Mesothelial cell of epicardium (in vitro differentiated cells): ENCODE measurements at places on chromosomes 7 and 10. TPM values are rescaled to one million over a fixed set of nuclear protein-coding genes. Genes with fewer than 3 reads are reported as not detected.

The ZWINT gene
- total RNA-seq, result 23.1 to 26.7 TPM (median 25.4 TPM) in 3 replicates

DNA sequence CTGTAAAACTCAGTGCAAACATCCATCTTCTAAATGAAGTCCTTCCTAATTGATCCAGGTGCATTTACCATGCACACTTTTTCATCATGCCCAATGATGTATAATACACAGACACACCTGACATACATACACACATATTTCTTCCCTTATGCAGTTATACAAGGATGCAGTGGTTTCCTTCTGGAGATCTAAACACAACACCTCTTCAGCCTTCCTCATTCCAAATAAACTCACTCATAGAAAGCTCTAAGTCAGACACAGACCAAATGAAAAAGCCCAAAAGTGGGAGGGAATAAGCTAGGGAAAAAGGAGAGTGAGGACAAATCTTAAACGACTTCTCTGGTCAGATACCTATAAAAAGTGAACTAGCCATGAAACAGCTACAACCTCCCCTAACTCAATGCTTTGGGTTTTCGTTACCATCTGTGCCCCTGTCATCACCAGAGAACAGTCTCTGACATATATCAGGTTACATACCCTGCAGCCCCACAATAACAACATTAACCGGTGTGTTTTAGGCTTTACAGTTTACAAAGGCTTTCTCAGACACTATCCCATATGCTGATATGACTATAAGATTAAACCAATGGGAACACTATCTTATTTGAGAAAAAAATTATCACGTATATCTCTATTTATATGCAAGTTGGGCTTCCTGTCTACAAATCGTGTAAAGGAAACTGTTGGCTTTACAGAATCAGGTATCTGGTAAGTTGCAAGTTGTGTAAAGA, 675.2 kb downstream of the PHTF2 start:
- no peak for DNase-seq
- no peaks in the 10 kb centered on the region for H3K36me3 ChIP-seq
- peaks cover 12% of the 10 kb centered on the region for H3K27me3 ChIP-seq

GRCh38 chr7:92282930-92283329, 37.2 kb downstream of the ANKIB1 start:
- peaks cover 13% of the 10 kb centered on the region for H3K4me1 ChIP-seq
- no peak for DNase-seq
- H3K36me3 ChIP-seq, result peaks cover 11% of the 10 kb centered on the region
- H3K4me3 ChIP-seq, result no peak overlapping the region

GRCh38 chr10:124604214-124605000, 139.8 kb downstream of the FAM53B start:
- no peaks in the 10 kb centered on the region for H3K27me3 ChIP-seq
- H3K4me1 ChIP-seq, result peaks cover 11% of the 10 kb centered on the region
- no peak overlapping the region for H3K27ac ChIP-seq
- H3K4me3 ChIP-seq, result no peak overlapping the region
- no peaks in the 10 kb centered on the region for H3K36me3 ChIP-seq

DNA sequence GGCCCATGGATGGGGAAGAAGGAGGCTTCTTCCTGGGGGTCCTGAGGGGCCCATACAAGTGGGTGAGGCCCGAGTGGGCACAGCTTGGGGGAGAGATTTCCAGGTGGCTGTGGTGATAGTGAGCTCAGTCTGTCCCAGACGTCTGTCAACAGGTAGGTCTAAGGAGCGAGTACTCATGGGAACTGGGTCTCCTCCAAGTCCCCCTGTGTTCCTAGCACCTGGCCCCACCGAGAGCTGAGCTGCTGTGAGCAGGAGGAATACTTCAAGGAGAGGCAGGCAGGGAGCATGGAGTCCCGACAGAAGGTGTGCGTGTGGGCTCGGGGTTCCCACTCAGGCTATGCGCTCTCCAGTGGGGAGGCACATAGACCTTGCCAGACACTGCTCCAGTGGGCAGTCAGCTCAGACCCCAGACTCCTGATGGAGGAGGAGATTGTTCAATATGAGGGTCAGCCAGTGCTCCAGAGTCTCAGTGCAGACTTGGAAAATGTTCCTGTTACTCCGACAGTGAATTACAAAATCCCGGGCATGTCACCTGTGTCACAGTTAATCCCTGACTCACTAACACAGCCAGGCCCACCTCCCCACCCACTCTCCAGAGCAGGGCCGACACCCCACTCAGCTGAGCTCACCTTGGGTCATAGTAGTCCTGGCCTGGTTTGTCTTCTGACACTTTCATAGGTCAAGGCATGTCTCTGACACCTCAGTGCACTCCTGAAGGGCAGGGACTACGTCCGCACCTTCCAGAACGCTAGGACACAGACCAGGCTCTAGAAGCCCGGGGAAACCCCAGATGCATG, 28.2 kb upstream of the C10orf53 start:
- no peak for DNase-seq
- no peak overlapping the region for H3K4me3 ChIP-seq
- H3K27me3 ChIP-seq, result peaks cover 73% of the 10 kb centered on the region
- no peak overlapping the region for H3K27ac ChIP-seq

- H3K27ac ChIP-seq, result no peak overlapping the region
- peaks cover 6% of the 10 kb centered on the region for H3K36me3 ChIP-seq
- no peak overlapping the region for H3K4me3 ChIP-seq
- peaks cover 3% of the 10 kb centered on the region for H3K27me3 ChIP-seq
- no peaks in the 10 kb centered on the region for H3K4me1 ChIP-seq
- no peak for DNase-seq
These were observed 441.7 kb downstream of the TYW1 start for GRCh38 chr7:67438198-67438882.

DNA sequence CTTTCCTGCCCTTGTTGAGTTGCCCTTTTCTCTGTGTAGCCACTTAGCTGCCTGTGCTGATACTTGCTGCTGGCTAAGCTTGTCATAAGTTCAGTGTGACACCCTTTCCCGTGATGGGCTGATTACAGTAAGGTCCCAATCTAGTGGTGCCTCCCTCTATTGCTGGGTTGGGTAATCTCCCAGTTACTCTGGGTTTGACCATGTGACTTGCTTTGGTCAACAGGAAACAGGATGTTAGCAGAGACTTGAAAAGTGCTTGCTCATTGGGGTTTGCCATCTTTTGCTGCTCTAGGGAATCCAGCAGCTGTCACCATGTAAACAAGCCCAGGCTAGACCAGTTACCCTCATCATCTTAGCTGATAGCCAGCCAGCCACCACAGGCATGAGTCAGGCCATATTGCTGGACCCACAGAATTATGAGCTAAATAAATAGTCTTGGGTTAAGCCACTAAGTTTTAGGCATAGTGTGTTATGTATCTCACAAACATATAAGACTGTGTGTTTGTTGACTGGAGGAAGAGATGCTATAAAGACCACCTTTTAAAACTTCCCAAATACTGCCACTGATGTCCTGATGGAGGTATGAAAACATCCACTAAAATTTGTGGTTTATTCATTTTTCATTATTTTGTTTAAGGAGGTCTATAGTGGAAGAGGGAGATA, 4.0 kb upstream of the LEP start:
- H3K36me3 ChIP-seq, result no peaks in the 10 kb centered on the region
- H3K27ac ChIP-seq, result no peak overlapping the region

The VSTM4 gene
- total RNA-seq, result 3.5 to 4.1 TPM (median 3.7 TPM) in 3 replicates

- H3K4me3 ChIP-seq, result no peak overlapping the region
- DNase-seq, result no peak
- no peak overlapping the region for H3K27ac ChIP-seq
These were observed 90.5 kb upstream of the CSTF2T start for GRCh38 chr10:51789903-51790302.

DNA sequence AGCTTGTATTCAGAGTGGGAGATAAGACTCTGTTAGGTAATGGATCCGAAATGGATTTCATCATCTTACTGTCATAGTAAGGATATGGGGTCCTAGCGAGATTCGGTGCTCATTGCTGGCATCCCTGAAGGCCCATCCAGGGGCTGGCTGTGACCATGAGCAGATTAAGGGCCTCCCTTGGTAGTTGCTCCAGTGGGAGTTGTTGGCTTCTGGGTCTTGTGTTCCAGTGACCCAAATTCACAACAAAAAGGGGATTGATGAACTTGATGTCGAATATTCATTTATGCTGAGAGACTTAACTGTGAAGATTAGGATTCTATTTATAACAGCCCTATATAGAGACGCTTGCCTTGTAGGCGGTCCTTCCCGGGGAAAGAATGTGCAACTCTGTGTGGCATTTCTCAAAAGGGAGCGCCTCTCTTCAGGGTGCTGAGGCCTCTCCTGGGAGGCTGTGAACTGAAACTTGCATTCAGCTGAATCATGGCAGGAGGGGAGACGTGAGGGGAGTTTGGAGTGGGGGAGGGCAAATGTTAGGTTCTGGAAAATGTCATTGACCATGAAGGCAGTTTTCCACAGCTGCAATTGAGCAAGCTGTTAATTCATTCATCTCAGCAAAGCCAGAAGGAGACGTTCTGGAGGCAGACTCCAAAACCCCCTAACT, 233.1 kb upstream of the FZD8 start:
- no peak for DNase-seq
- H3K4me3 ChIP-seq, result no peak overlapping the region
- peak overlapping the region; percentile 80 for H3K27ac ChIP-seq
- peaks cover 33% of the 10 kb centered on the region for H3K4me1 ChIP-seq
- no peaks in the 10 kb centered on the region for H3K36me3 ChIP-seq

GRCh38 chr7:84302949-84303348, 108.4 kb upstream of the SEMA3A start:
- H3K4me3 ChIP-seq, result no peak overlapping the region
- H3K27ac ChIP-seq, result no peak overlapping the region
- no peaks in the 10 kb centered on the region for H3K36me3 ChIP-seq
- peaks cover 8% of the 10 kb centered on the region for H3K4me1 ChIP-seq

GRCh38 chr10:71708301-71708703, 11.3 kb downstream of the C10orf105 start:
- no peak overlapping the region for H3K27ac ChIP-seq
- no peaks in the 10 kb centered on the region for H3K27me3 ChIP-seq
- no peaks in the 10 kb centered on the region for H3K36me3 ChIP-seq
- peaks cover 13% of the 10 kb centered on the region for H3K4me1 ChIP-seq
- DNase-seq, result peak; percentile 49
- H3K4me3 ChIP-seq, result no peak overlapping the region

The NSUN5 gene
- total RNA-seq, result 18.6 to 20.5 TPM (median 19.8 TPM) in 3 replicates

DNA sequence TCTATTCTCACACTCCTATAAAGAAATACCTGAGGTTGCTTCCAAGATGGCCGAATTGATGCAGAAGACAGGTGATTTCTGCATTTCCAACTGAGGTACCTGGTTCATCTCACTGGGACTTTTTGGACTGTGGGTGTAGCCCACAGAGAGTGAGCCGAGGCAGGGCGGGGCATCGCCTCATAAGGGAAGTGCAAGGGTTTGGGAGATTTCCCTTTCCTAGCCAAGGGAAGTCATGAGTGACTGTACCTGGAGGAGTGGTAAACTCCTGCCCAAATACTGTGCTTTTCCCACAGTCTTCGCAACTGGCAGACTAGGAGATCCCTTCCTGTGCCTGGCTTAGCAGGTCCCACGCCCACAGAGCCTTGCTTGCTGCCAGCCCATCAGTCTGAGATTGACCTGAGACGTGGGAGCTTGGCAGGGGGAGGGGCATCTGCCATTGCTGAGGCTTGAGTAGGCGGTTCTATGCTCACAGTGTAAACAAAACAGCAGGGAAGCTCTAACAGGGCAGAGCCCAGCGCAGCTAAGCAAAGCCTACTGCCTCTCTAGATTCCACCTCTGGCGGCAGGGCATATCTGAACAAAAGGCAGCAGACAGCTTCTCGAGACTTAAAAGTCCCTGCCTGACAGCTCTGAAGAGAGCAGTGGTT, 152.2 kb downstream of the ARL4A start:
- DNase-seq, result no peak
- H3K4me3 ChIP-seq, result no peak overlapping the region
- peaks cover 12% of the 10 kb centered on the region for H3K36me3 ChIP-seq
- no peaks in the 10 kb centered on the region for H3K4me1 ChIP-seq
- H3K27ac ChIP-seq, result no peak overlapping the region

DNA sequence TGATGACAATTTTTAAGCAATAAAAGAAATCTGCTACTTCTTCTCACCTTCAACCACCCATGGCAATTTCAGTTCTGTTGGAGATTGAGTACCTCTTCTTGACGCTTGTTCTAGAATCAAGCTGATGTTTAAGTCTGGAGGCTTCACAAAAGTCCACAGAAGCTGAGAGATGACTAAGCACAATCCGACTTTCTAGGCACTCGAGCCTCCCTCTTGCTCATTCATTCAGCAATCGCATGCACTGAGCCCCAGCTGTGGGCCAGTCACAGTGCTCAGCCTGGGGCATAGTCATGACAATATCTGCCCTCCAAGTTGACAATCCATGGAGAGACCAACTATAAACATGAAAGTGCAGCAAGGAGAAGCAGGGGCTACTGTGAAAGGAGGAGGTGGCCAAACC, 103.2 kb downstream of the IPMK start:
- H3K4me1 ChIP-seq, result no peaks in the 10 kb centered on the region
- H3K27me3 ChIP-seq, result peaks cover 11% of the 10 kb centered on the region
- no peak overlapping the region for H3K27ac ChIP-seq
- H3K36me3 ChIP-seq, result no peaks in the 10 kb centered on the region
- DNase-seq, result no peak

GRCh38 chr7:127997226-127997922, 33.9 kb downstream of the LRRC4 start:
- peaks cover 15% of the 10 kb centered on the region for H3K36me3 ChIP-seq
- no peaks in the 10 kb centered on the region for H3K27me3 ChIP-seq
- peaks cover 32% of the 10 kb centered on the region for H3K4me1 ChIP-seq
- no peak overlapping the region for H3K4me3 ChIP-seq
